ENCODE measurements at places on chromosomes 2 and 18.

DNA sequence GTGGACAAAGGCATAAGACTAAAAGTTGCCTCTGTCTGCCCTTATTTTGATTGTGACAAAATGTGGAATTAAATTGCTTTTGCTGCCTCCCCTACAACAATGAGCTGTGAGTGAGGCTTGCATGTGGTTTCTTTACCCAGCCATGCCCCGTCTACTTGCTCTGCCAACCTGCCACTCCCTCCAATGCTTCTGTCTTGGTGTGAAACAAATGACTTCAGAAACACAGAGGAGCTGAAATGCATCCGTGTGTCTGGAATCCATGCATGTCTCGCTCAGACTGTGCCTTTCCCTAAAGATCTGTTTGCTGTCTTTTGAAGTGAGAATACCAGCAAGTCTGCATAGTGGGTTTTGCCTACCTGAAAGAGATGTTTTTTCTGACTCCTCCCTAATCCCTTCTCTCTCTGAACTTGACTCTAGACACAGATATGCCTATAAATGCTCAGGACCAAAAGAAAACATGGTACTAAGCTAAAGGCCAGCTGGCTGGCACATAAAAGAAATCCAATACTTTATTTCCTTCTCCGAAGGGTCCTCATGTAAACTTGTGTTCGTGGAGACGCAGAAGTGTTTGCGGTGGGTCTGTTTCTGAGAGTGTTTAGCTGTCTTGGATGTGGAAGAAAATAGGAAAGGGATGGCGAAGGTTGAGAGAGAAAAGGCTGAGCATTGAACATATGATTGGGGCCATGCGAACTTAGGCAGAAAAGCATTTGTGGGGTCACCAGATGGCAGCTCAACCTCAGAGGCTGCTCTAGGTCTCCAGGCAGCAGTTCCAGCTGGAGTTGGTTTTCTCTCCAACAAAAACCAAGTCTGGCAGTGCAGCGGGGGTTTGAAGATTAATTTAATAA, 120.5 kb downstream of the CCBE1 start:
- DNase-seq = no peak

DNA sequence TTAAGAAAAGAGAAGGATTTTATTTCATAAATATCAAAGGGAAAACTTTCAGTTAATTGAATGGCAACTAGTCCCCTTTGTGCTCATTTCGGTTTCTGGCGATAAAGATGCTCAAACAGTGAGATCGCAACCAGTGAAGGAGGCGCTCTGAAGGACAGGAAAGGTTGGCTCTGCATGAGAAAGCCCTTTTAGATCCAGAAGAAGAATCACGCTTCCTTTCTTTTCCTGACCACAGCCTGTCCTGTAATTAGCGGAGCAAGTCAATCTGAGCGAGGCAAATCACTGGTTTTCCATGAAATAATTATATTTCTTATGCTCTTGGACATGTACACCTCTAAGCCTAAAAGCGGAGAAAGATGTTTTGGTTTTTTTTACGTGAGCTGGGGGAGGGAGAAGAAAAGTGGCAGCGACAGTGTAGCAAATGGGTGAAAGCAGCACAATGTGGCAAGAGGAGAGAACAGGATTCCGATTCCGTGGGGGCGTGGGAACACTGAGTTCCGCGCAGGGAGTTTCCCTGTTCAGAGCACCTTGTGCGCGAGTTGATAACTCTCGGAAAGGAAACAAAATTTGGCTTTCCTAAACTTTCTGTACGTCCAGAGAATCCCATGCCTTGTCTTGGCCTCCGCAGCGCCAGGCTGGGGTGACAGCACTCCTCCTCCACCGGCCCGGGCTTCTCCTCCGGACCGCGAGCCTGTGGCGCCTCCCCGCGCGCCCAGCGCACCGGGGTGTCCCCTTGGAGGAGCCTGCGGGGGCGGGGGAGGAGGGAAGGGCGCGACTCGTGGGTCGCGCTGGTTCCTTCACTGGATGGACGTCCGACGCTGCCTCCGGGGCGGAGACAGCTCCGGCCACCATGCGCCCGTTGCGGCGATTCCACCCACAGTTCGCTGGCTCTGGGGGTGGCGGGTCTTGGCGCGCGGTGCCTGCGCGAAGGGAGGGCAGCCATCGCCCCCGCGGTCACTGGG, 620 bp upstream of the SLC9A2 start:
- DNase-seq = no peak

DNA sequence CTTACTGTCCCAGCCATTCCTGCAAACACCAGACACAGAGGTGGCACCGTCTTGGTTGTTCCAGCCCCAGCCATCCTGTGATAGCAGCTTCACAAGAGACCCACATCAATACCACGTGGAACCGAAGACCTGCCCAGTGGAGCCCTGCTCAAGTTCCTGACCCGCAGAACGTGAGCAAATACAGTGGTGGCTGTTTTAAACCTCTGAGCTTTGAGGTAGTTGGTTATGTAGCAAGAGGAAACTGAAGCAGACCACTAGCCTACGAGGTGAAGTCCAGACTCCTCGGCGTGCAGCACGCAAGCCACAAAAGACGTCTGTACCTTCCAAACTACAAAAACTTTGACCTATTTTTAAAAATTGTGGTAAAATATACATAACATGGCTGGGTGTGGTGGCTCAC, 96.1 kb upstream of the ODC1 start:
- no peak for DNase-seq

DNA sequence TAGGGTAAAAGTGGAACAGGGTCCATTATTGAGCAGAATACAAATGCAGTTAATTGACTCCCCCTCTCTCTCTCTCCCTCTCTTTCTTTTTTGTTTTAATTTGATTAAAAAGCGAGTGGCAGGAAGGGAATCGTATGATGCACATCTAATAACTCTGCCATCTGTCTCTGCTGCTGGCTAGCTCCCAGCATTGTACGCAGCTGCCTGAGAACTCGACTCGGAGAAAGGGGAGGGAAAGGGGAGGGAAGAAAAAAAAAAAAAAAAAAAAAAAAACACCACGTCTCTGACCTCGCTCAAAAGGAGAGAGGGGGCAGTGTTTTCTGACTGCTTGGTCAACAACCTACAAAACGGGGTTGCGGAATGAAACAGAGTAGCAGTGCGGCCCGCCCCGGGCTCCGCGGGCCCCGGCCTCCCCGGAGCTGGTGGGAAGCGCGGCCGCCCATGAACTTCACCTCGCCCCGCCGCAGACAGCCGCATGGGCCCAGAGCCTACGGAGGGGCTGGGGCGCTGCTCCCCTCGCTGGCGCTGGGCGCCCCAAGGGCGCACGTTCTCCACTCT, 265.7 kb downstream of the TCF4 start:
- DNase-seq = peak; percentile 95

DNA sequence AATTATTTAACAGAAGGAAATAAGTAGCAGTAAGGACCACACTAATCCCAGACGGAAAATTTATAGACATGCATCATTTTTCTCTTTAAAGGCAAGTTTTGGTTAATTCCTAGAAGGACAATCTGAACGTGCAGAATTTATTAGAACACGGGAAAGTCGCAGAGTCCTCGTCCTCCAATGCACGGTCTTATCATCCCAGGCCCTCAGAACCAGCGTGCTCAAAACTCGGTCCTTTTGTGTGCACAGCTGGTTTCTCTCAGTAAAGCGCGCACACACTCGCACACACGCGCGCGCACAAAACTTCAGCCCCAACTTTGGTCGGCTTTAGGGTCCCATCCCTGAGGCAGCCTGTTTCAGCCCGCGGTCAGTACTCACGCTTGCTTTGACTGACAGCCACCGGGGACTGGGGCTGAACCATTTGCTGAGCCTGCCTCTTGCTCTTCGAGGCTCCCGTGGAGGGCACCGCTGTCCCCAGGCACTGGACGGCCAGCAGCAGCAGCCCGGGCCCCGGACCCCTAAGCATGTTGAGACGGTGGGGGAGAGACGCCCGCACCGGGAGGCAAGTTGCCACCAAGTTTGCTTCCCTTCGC, 493 bp downstream of the FN1 start:
- no peak for DNase-seq

- DNase-seq = no peak
Observed at GRCh38 chr2:148971547-148971946, 67.0 kb upstream of the LYPD6B start.

DNA sequence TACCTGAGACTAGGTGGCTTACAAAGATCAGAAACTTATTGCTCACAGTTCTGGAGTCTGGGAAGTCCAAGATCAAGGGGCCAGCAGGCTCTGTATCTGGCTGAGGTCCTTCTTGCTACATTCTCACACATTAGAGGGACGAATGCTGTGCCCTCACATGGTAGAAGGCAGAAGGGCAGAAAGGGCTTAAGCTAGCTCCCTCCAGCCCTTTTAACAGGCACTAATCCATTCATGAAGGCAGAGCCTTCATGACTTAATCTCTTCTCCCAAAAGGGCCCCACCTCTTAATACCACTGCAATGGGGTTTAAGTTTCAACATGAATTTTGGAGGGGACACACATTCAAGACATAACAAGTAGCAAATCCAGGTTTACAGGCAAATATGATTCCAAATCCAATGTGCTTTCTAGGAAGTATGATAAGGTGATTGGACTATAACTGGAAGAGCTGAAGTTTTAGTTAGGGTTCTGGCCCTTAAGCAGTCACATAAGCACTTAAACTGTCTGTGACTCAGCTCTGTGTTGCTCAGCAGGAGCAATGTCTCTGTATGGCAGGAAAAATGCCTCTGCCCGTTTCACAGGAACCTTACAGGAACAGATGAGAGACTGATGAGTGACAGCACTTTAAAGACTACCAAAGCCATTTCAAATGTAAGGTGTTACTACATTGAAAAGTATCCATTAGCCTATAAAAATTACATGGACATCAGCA, 119.6 kb upstream of the PTPRM start:
- no peak for DNase-seq
